ENCODE measurements at places on chromosomes 12 and 14.

- no peak for DNase-seq
Measured at GRCh38 chr12:93663006-93663728, 14.0 kb upstream of the CRADD start.

DNA sequence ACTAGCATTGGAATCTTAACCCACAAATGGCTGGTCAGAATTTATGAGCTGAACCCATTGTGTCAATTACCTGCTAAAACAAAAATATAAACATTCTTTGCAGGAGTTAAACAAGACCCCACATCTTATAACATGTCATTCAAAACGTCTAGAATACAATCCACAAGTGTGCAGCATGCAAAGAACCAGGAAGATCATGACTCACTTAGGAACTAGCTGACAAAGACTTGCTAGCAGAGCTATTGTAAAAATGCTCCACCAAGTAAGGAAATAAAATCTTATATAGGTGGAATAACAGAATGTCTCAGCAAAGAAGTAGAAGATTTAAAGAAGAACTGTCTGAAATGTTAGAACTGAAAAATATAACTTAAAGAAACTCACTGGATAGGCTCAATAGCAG, 26.5 kb upstream of the POC1B start:
- no peak for DNase-seq

DNA sequence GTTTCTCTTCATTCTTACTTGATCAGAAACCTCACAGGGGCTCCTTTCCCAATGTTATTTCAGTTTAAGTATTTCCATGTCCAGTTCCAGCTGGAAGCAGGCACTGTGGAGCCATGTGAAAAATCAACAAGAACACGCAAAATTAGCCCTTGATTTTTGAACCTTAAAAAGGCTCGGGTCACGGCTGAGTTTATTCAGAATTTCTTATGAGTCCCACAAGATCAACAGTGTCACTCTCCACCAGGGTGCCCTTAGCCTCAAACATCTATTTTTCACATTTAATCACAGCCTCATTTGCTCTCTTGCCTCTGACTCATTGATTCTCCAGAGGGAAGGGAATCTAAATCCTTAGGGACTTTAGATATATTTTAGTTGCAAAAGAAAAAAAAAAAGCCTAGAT, 157.7 kb upstream of the AVPR1A start:
- no peak for DNase-seq

DNA sequence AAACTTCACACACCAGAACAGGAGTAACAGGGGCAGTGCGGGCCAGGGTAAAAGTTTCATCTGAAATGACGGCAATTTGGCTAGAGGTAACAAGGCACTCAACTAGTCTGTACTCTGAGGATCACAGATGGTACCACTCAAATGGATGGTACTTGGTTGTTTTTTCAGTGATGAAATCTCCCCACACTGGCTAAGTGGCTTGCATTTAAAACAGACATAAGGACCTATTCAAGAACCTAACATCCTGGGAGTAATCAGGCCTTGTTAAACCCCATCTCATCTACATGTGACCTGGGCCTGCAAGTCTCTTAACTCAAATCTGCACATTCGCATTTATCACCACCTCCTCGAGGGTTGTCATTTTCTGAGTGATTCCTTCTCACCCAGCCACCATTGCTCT, 90.8 kb downstream of the PRKAB1 start:
- DNase-seq: no peak

- no peak for DNase-seq
Measured at GRCh38 chr12:31300341-31300740, 25.6 kb downstream of the SINHCAF start.

DNA sequence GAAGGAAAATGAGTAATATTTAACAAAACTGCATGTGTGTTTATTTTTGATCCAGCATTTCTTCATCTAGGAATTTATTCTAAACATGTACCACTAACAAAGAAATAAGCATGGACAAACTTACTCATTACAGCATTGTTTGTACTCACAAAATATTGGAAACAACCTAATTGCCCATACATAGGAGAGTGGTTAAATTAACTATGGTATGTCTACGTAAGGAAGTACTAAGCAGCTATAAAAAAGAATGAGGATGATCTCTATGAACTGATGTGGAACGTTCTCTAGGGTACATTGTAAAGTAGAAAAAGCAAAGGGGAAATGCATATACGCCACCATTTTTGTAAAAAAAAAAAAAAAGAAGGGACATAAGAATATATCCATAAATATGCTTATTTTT, 17.4 kb upstream of the TAS2R42 start:
- DNase-seq: no peak
